Glomerular endothelial cell (primary cell): ENCODE measurements at places on chromosomes 5 and 9.

DNA sequence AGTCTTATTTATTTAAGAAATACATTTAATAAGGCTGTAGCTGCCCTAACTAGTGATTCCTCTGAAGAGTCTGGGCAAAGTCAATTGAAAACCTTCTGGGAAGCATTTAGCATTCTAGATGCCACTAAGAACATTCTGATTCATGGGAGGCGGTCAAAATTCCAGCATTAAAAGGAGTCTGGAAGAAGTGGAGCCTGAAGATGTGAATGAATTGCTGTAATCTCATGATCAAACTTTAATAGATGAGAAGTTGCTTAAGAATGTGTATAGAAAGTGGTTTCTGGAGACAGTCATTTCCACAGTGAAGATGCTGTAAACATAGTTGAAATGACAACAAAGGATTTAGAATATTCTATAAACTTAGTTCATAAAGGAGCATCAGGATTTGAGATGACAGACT, 61.4 kb downstream of the WDR41 start:
- no peak for DNase-seq

- no peak for DNase-seq
These were observed 104.5 kb downstream of the STK32A start for GRCh38 chr5:147339313-147339712.

GRCh38 chr9:71908825-71909224, 2.2 kb downstream of the ABHD17B start:
- DNase-seq, result no peak

DNA sequence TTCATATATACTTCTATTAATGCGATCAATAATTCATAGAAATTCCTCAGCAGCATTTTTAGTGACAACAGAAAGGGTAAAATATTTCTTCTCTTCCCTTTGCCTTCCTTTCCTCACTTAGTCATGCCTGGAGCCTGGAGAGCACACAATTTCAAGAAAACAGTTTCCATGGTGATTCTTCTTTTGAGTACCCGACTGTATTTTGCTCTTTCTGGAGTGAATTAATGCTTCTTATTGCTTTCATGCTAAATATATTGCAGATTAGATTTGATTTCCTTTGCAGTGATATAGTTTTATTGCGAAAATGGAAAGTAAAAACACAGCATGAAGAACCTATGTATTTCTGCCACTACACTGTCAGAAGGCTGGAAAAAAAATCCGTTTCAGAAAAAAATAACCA, 153.5 kb downstream of the PPP2R2B start:
- no peak for DNase-seq

GRCh38 chr9:33289496-33289895, 820 bp upstream of the NFX1 start:
- DNase-seq, result no peak

- DNase-seq, result no peak
These were observed 75.3 kb downstream of the NMUR2 start for GRCh38 chr5:152329761-152330283.

DNA sequence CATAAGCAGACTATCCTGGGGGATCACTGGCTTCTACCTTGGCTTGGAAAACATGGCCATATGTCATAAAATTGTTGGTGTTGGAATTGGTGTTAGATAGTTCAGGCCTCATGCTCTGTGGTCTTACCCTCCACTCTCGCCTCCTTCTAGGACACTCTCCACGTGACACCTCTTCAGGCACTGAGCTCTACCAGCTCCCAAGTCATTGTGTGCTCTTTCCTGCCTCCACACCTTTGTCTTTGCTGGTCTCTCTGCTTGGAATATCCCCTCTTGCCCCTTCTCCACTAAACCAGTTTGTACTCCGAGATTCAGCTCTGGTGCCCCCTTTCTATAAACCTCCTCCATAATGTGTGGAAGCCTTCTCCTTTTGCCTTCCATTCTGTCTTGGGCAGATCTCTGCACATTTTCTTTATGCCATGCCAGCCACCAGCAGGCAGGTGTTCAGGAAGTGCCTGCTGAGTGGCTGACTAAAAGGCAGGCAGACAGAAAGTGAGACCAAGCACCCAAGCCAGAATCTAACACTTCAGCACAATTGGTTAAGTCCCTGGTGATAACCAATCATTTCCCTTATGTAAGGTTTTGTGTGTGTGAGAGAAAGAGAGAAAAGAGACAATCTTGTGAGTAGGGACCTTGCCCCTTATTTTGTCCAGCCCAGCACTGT, 37.7 kb downstream of the SAR1B start:
- DNase-seq, result no peak

- DNase-seq, result no peak
These were observed 22.1 kb upstream of the STXBP1 start for GRCh38 chr9:127589955-127590370.

GRCh38 chr5:150484964-150485692, 22.8 kb upstream of the NDST1 start:
- no peak for DNase-seq

DNA sequence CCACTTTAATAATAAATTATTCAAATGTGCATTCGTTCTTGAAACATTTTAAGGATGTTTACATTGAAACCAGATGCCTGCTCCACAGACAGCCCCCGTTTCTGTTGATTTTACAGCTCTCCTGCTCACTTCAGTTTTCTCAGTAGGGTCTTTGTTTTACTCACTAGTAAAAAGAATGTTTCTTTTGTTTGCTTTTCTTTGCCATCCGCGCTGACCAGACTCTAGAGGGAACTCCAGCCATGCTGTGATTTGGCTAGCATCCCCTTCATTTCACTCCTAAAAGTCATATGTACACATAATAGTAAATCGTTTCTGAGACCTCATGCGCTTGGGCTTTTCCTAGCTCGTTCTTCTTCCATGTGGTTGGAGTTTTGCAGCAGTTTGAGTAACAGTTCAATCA, 28.7 kb upstream of the PALM2AKAP2 start:
- no peak for DNase-seq

DNA sequence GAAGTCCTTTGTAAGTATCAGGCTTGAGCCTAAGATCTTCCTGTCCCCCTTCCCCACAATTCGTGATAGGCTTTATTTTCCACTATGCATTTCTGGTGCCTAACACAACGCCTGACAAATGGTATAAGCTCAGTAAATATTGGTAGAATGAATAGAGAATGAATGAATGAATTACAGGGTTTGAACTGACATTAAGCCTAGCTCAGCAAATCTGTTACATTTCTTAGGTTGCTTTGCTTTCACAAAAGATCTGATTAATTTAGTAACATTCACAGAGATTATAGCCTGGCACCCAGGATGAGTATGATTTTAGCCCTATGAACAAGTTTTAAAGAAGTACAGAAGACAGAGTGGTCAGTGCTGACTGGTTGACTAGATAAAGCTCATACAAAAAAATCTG, 16.4 kb downstream of the RUSC2 start:
- DNase-seq, result no peak
